ENCODE measurements at places on chromosomes 11 and 22. TPM values are rescaled to one million over a fixed set of nuclear protein-coding genes. Genes with fewer than 3 reads are reported as not detected.

GANAB gene
- 169 TPM for total RNA-seq

GRCh38 chr11:88626216-88626615 is 288.7 kb upstream of the CTSC start:
- no peaks in the 10 kb centered on the region for H3K36me3 ChIP-seq
- no peak overlapping the region for H3K4me3 ChIP-seq
- no peaks in the 10 kb centered on the region for H3K27me3 ChIP-seq
- DNase-seq = no peak
- no peaks in the 10 kb centered on the region for H3K4me1 ChIP-seq
- no peak overlapping the region for H3K27ac ChIP-seq

- H3K27me3 ChIP-seq = no peaks in the 10 kb centered on the region
- no peak for DNase-seq
- no peaks in the 10 kb centered on the region for H3K4me1 ChIP-seq
- H3K36me3 ChIP-seq = no peaks in the 10 kb centered on the region
Measured at GRCh38 chr11:76096552-76096951, 109.8 kb downstream of the WNT11 start.

DNA sequence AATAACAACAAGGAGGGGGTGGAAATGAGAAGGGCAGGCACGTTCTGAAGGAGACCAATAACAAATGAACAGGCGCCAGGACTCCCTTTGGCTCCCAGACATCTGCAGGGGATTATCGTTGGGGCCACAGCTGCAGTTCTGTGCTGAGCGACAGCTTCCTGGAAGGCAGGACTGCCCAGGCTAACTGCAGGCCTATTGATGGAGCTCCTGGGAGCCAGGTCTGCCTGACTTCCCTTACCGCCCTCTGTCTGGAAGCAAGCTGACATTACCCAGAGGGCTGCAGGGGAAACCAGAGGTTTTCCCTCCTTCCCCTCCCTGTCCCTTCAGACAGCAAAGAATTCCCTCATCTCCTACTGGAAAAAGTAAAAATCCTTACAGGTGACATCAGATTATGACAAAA is 5.0 kb downstream of the DRD2 start:
- H3K4me1 ChIP-seq = no peaks in the 10 kb centered on the region
- peaks cover 25% of the 10 kb centered on the region for H3K27me3 ChIP-seq
- no peak for DNase-seq

CBLIF gene
- not detected for total RNA-seq

GRCh38 chr11:69880826-69881445 is 61.7 kb upstream of the FGF3 start:
- no peak for DNase-seq
- H3K4me1 ChIP-seq = no peaks in the 10 kb centered on the region
- H3K27ac ChIP-seq = no peak overlapping the region
- H3K27me3 ChIP-seq = no peaks in the 10 kb centered on the region
